ENCODE measurements at places on chromosomes 2 and 18.

GRCh38 chr2:235265348-235265965, 228.4 kb upstream of the AGAP1 start:
- no peak for DNase-seq

GRCh38 chr2:168432565-168433186, 23.4 kb upstream of the CERS6 start:
- DNase-seq = no peak

GRCh38 chr2:15049096-15049993, 416.8 kb downstream of the LRATD1 start:
- no peak for DNase-seq

DNA sequence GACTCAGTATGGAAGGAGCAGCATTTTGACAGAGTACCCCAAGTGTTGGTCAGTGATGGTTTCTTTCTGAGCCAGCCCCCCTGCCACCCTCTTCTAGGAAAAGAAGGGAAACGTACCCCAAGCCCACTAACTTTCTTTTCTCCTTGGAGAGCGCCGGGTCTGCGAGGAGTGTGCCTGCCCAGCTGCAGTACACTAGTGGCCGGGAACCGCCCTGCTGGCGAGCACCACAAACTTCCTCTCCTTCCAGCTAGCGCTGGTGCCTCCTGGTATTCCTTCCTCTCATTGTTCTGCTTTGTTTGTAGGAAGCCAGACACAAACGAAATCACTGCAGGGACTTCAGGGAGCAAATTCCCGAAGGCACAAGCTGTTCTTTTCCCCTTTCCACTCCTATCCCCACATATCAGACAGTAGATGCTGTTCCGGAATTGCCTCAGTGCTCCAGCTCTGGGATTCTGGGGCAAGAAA, 1.8 kb downstream of the CCDC85A start:
- DNase-seq = no peak

DNA sequence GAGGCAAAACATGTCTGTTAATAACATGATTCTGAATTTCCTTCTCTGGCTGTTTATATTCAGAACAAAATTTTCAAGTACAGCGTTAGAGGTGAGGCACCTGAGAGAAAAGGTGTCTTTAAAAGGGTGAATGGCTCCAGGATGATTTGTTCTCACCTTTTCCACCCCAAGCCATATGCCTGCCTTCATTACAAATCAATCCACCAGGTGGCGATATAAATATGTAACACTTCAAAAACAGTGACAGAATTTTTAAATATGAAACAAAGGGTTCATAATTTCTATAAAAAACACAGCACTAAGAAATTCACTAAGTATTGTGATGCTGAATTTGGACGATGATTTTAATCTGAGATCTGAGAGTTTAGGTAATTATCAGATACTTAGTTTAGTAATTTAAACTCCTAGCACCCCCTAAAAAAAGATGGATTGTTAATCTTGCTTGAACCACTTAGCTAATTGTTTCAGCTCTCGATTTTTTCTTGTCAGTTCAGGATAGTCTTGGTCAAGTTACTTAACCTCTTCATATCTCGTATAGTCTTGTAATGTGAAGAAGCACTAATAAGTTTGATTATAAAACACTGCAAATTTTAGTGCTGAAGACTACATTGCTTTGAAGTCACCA, 528.8 kb downstream of the CPS1 start:
- DNase-seq = no peak

- DNase-seq = no peak
These were observed 73.1 kb upstream of the PID1 start for GRCh38 chr2:229344151-229344551.

- DNase-seq = no peak
These were observed 307.2 kb upstream of the DLGAP1 start for GRCh38 chr18:4762330-4762729.

DNA sequence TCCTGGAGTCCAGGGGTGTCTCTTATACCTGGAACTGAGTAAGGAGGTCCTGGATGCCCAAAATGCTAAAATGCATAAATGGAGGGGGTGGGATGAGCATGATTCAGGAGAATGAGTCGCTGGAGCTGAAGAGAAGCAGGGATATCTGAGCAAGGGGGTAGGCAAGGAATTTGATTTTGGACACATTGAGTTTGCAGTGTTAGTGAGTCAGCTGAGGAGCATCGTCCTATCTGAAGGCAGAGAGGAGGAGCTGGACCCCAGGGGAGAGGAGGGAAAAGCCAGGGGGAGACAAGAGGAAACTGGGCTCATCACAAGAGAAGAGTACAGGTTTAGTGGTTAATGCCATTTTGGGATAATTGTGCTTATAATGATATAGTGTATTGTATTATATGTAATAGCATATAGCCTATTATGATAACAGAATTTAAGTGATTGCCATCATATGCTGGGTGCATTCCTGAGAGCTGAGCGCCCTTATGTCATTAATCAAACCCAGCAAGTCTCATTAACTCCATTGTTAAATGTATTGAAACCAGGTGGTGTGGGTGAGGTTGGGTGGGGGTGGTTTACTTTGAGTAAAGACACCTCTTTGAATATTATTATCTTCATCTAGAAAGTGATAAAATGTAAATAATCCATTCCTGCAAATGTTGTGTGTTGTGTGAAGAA, 12.4 kb downstream of the EHD3 start:
- DNase-seq = no peak

- DNase-seq = no peak
These were observed 568.5 kb downstream of the CMPK2 start for GRCh38 chr2:6297238-6297637.

All from thoracic aorta (tissue), 2 donors.